ENCODE measurements at places on chromosomes 1 and 21.

DNA sequence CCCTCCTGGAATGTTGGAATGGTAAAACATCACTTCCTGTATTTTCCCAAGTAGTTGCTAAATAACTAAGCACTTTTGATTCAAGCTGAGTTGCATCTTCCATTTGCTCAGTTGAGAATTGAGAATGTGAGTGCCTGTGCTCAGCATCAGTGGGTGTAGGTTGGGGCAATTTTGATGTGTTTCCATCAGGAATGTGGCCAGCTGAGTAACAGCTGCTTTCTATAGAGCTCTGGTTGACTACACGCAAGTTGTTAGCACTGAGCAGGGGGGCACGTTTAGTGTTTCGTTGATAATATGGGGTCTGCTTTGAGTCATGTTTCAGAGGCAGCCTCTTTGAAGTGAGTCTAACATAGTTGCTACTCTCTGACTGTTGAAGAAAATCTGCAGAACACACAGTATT lies 41.5 kb downstream of the LRRC53 start:
- no peak for DNase-seq

DNA sequence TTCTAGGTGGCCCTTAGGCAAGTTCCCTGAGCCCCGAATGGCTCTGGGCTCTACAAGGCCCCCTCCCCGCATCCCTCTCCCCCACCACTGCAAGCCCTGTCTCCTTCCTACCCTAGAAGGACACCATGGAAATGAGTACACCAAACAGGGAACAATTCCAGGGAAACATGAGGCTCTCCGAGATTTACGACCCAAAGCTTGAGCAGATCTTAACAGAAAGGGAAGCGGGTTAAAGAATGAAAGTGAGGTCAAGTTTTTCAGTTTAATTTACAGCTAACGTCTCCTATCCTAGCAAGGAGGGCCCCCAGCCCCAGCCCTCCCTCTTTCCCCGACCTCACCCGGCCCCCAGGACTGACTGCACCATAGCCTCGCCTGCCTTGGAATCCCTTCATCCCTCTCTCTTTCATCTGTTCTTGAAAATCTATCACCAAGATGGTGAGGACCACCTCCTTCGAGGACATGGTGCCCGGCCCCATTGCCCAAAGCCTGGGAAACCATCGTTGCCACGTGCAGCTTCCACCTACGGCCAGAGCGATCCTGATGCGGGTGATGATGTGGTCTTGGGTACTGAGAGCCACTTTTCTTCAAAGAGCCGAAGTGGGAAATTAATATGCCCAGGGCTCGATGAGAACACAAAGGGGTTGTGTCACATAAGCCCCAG lies 30.5 kb downstream of the SIM2 start:
- no peak for DNase-seq

- DNase-seq: no peak
Observed at GRCh38 chr1:225979421-225979820, 19.7 kb downstream of the SDE2 start.

GRCh38 chr1:218874313-218874712 lies 299.4 kb upstream of the LYPLAL1 start:
- no peak for DNase-seq

Measured in central memory CD4-positive, alpha-beta T cell (primary cell).